Muscle of leg (tissue), 16 donors: ENCODE measurements at places on chromosomes 11 and 22. TPM values are rescaled to one million over a fixed set of nuclear protein-coding genes. Genes with fewer than 3 reads are reported as not detected.

Gene FIBIN
- 38.1 TPM for polyA plus RNA-seq

Gene CCND1
- polyA plus RNA-seq: 121 TPM

Gene FAM227A
- polyA plus RNA-seq: 1.0 TPM

Gene MUC2
- not detected for polyA plus RNA-seq
